ENCODE measurements at places on chromosomes 16 and 17. TPM values are rescaled to one million over a fixed set of nuclear protein-coding genes. Genes with fewer than 3 reads are reported as not detected.

GRCh38 chr17:15496735-15497670 is 29.6 kb upstream of the CDRT4 start:
- no peak for DNase-seq

- no peak for DNase-seq
Measured at GRCh38 chr17:49741692-49742076, 22.2 kb downstream of the FAM117A start.

- peak; percentile 80 for DNase-seq
Measured at GRCh38 chr16:8346294-8346693, 244.0 kb downstream of the TMEM114 start.

GRCh38 chr16:86037999-86038925 is 139.3 kb downstream of the IRF8 start:
- peak; percentile 46 for DNase-seq

GRCh38 chr16:22318690-22319358 is 21.6 kb downstream of the POLR3E start:
- no peak for DNase-seq

GRCh38 chr16:67948015-67948414 is 4.1 kb upstream of the LCAT start:
- no peak for DNase-seq

DNA sequence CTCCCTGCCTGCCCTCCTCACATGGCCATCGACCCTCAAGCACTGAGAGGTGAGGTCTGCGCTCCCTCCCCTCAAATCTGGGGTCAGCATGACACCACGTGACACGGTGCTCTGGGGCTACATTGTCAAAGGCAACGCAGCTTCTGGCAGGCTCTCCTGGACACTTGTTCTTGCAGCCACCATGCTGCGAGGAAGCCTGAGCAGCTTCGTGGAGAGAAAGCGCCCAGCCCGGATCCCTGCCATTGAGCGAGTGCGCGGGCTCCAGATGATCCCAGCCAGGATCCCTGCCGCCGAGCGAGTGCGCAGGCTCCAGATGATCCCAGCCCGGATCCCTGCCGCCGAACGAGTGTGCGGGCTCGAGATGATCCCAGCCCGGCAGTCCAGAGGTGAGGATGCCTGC is 70.9 kb upstream of the METRNL start:
- DNase-seq: no peak

GRCh38 chr16:17224350-17224749 is 246.4 kb downstream of the XYLT1 start:
- DNase-seq: no peak

GRCh38 chr16:69467080-69467479 is 42.7 kb downstream of the CYB5B start:
- DNase-seq: no peak

DNA sequence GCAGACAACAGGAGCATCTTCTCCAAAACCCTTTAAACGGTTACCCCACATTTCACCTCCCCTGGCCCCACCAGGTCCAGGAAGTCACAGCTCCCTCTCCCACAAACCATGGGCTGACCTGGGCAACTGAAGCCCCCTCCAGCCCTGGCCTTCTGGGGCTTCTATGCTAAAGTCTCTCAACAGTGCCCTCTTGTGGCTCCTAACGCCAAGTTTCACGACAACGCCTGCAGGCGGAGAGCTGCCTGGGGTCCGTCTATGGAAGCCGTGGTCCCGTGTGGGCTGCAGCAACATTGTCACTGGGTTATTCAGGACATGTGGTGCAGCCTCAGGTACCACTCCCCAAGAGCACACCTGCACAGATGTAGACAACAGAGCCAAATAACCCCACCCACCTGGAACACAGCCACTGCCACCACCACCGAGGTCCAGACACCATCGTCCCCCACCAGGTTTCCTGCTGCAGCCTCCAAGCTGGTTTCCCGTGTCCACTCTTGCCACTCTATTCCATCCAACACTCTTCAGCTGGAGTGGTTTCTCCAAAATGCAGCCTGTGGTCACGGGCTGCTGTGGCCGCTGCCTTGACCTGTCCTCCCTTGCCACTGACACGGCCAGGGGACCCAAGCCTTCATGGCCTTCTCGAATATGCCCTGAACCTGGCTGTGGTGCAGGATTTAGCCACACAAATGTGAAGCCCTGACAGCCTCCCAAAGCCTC is 19.1 kb downstream of the C16orf95 start:
- peak; percentile 42 for DNase-seq

GRCh38 chr17:41785859-41786226 is 668 bp downstream of the JUP start:
- DNase-seq: no peak

DNA sequence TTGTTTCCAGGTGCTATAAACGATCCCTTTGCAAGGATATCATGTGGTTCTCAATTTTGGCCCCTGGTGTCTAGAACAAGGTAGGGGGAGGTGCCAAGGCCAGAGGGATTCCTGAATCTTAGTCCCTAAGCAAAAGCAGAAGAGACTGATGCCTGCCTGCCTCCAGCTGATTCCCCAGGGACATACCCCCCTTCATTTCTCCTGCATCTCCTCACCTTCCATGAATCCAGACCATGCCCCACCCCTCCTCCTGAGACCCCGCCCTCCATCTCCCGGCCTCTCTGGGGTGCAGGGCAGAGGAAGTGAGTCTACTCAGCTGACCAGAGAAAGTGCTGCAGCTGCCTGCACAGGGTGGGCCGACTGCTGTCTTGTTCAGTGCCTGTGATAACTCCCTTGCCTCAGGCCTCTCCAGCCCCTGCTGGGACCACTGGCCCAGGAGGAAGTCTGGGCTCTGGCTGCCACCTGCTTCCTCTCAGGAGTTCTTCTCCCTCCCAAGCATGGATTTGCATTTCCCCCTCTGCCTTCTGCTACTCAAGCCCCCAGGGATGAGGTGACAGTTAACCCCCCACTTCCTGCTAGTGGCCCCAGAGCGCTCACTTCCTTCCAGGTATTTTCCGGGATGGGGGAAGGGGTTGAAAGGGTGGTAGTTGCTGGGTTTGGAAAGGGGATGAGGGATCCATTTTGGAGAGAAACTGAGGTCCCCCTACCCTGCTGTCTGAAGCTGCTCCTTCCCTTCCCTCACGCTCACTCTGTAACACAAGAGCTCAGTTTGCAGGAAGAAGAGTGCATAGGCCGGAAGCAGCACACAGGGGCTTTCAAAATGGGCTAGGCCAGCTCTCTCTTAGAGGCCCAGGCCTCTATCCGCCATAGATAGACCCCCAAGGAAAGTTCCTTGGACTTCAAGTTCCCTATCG is 10.5 kb upstream of the TSPOAP1 start:
- no peak for DNase-seq

- no peak for DNase-seq
Measured at GRCh38 chr16:88317613-88317965, 65.2 kb upstream of the ZNF469 start.

- no peak for DNase-seq
Measured at GRCh38 chr17:45131616-45132319, 547 bp downstream of the PLCD3 start.

- no peak for DNase-seq
Measured at GRCh38 chr17:6491071-6491700, 46.9 kb downstream of the PIMREG start.

DNA sequence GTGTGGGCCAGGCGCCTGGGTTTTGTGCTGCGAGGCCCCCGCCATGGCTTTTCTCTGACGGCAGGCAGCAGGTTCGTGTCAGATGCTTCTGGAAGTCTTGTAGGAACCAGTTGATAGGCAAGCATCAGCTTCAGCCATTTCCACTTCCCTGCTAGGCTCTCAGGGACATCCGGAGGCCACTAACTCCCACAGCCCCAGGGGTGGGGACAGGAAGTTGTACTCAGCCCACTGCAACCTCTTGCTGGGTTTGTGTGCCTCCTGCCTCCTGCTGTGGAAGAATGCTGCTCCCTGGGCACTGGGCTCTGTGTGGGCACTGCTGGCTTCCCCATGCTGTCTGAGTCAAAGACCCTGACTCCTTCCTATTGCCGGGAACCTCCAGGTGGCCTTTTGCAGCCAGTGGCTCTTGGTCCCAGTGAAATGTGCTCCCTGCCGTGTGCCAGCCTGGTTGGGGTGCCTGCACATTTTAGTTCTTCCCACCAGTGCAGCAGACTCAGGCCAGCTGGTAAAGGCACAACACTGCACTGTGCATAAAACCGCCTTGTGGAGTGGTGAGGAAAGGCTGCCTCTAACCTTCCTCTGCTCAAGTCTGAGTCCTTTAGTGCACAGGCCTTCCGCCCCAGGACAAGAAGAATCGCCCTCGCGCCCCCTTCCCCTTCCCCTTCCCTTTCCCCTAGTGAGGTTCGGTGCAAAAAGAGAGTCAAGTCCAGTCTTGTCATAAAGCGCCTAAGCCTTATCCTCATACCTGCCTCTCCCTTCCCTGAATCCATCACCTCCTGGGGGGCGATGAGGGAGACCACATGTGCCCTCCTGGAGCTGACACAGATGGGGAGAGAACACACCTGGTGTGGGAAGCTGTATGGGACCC is 16.6 kb downstream of the LDHD start:
- DNase-seq: no peak

DNA sequence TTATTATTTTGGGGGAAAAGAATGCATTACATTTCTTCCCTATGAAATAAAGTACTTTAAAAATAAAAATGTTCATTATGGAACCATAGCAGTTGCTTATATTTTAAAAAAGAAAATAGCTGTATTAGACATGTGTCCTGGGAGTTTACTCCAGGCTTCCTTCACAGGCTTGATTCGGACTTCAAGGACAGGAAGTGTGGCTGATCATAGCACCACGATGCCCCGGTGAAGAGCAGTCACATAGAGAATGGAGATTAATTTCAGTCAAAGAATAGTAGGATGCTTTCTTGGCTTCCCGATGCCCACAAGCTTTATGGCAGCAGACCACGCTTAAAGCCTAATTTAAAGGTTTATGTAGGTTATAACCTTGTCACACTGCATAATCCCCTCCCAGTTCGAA is 125.1 kb downstream of the NPIPB5 start:
- no peak for DNase-seq

- DNase-seq: no peak
Measured at GRCh38 chr16:89049484-89050118, 44.1 kb upstream of the ACSF3 start.

DNA sequence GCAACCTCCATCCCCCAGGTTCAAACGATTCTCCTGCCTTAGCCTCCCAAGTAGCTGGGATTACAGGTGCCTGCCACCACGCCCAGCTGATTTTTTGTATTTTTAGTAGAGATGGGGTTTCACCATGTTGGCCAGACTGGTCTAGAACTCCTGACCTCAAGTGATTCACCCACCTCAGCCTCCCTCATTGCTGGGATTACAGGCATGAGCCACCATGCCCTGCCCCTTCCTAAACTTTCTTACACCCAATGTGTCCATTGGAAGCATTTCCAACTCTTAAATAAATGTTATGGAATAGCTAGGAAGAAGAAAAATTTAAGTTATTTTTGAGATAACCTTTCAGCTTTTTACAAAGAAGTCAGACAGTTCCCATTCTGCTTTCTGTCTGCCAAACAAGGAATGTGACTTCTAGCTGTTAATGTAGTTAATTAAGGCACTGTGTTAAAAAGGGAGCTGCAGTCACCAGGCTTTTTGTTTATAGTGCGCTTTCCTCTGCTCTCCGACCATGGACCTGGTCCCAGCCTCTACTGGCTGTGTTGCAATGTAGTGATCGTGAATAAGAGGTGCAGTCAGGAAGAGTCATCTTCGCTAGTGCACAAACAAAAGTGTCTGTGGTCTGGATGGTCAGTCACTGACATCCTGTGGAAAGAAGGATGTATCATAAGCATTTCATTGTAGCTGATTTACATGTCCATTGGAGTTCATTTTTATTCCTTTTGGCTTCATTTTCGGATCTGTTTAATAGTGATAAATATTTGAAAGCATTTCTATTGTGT is 39.7 kb downstream of the USP10 start:
- DNase-seq: no peak

- DNase-seq: no peak
Measured at GRCh38 chr17:38317081-38317480, 20.1 kb downstream of the MRPL45 start.

GRCh38 chr17:32903774-32904673 is 23.9 kb upstream of the TMEM98 start:
- DNase-seq: no peak

GRCh38 chr17:50557630-50558029 is 2.9 kb upstream of the CACNA1G start:
- no peak for DNase-seq

The NEUROD2 gene
- 0.01 TPM for polyA plus RNA-seq

The GUCY2D gene
- polyA plus RNA-seq: 0.22 TPM

The NBR1 gene
- polyA plus RNA-seq: 110 TPM

The KCNG4 gene
- 0.03 TPM for polyA plus RNA-seq

The PITPNM3 gene
- 9.8 TPM for polyA plus RNA-seq

All from renal pelvis (tissue), 12 donors.